Fibroblast of skin of left quadriceps (primary cell): ENCODE measurements at places on chromosomes 2 and 18.

- no peak for DNase-seq
These were observed 20.8 kb upstream of the REG3G start for GRCh38 chr2:79004680-79005079.

DNA sequence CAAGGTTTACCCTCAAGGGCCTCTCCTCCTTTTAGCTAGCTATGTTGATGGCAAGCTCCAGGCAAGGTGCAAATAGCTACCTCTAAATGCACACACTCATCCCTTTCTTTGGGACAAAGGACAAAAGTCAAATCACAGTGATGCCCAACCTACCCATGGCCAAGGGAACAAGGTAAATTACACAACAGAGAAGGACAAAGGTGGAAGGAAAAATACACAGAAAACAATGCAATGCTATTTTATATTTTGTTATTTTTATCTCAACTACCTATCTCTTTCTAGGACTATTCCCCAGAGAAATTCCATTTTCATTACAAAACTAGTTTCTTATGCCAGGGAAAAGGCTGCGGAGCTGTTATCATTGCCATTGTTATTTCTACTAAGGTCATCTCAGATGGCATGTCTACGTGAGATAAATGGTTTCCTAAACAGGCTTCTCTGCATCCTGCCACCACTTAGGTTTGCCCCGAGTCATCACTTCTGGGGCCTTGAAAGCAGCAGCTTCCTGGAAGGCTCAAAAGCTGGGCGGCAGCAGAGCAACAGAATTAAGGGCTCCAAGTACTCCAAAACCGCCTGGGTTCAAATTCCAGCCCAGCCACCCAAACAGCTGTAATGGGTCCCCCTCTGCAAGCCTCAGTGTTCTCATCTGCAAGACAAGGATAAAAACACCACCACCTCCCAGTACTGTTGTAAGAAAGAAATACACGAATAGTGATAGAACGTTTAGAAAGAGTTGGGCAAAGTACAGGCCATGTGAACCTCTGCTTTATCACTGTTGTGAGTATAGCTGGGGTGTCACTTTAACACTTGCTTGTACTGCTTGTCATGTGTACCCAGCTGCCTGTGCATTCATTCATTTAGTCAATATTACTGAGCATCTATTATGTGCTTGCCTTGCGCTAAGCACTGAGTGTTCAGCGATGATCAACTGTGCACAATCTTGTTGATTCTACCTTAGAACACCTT lies 20.9 kb downstream of the BCL2 start:
- DNase-seq = no peak

- no peak for DNase-seq
These were observed 79.8 kb downstream of the LONRF2 start for GRCh38 chr2:100242476-100242875.

DNA sequence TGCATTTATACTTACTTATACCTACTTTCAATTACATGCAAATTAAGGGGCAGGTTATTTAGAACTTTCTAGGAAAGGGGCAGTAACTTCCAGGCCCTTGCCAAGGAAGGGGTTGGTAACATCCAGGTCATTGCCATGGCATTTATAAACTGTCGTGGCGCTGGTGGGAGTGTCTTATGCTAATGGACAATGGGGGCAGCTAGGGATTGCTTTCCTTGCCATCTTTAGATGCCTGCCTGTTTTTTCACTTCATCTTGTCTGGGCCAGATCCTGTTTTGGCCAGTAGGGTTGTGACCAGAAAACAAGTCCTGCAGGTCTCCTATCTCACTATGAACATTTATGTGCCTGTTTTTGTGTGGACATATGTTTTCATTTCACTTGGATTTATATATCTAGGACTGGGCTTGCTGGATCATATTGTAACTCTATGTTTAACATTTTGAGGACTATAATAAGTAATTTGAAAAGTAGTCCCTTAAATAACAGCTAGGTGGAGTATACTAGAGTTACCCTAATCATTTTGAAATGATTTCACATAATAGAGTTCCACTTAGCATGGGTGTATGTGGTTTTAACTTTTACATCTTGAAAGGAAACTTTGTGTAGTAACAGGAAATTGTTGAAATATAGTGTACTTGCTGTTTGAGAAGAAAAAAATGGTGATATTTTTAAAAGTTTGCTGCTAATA lies 56.1 kb downstream of the LCLAT1 start:
- DNase-seq = no peak
